ENCODE measurements at places on chromosomes 3 and 15.

DNA sequence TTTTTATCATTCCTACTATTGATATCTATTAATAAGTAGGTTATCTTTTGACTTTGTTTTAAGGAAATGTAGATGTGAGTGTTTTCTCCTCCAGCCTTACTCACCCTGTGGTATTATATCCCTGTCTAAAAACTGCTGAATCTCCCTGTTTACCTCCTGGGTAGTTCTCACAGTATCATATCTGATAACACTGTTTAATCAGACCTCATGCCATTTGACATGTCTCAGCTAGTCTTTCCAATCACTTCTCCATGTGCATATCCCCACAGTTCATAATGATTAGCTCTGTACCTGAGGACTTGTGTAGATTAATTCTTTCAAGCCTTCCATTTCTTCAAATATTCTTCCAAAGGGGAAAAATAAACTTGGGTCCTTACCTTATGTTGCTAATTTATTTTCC, 30.7 kb downstream of the DUOX2 start:
- DNase-seq = no peak

GRCh38 chr3:121601212-121601812, 8.1 kb downstream of the FBXO40 start:
- DNase-seq = no peak

- DNase-seq = no peak
Observed at GRCh38 chr3:16406579-16406978, 106.9 kb downstream of the RFTN1 start.

DNA sequence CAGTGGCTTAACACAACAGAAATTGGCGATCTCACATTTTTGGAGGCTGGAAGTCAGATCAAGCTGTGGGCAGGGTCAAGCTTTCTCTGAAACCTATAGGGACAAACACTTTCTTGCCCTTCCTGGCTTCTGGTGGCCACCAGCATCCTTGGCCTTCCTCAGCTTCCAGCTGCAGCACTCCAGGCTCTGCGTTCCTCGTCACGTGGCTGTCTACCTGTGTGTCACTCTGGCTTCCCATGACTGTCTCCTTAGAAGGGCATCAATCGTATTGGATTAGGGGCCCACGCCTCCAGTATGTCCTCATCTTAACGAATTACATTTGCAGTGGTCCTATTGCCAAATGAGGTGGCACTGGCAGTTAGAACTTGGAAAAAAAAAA, 25.8 kb downstream of the DNASE1L3 start:
- no peak for DNase-seq
